ENCODE measurements at places on chromosomes 3 and 15.

- DNase-seq, result no peak
These were observed 53.9 kb upstream of the SLC9A9 start for GRCh38 chr3:143902210-143902609.

DNA sequence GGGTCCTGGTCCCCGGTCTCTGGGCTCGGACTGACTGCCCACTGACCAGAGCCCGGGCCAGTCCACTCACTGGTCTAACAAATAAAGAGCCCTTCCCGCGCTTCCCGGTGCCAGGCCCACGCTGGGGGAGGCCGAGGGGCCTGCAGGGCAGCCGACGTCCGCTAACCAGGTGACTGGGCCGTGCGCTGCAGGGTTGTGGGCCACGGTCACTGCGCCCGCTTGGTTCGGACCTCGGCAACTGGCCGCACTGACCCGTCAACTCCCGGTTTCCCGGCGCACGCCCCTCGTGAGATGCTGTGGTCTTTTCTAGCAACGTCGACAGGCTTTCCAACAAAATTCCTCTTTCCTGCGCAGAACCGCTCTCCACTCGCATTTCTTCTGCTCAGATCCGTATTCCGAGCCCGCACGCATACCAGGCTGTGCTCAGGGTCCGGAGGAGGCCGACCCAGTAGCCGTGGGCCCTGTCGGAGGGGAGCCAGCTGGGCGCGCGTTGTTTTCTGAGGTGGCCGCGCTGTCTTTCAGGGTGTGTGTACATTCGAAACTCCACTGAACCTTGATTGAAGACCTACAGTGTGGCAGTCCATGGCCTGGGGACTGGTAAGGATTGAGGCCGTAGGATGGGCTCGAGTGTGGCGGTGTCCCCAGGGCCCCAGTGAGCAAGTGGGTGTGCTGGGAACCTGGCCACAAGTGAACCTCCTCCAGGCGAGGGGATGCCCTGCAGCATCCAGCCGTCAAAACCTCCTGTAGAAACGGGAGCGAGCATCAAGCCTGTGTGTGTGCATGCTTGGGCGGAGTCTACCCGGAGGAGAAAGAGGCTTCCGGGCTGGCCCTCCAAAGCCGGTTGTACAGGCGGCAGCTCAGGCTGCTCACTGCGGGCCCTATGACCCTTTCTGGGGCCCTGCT lies 875 bp upstream of the NT5DC2 start:
- no peak for DNase-seq

DNA sequence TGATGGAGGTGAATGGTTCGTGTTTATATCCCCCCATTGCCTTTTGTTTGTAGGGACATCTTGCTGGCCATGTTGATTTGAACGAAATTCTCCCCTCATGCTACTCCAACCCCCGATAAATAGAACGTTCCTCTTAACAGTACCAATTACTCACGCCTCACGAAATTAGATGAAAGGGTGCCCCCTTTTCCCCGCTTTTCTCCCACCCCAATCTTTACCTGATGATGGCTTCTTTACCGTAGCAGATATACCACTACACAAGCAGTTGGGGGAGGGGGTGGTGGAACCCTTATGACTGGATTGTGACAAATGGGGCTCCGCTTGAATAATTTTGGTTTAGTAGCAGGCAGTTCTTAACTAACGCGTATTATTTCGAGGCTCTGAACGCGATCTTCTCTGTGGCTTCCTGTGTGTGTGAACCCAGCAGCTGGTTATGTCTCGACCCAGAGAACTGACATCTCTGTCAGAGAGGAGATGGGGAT lies 1.1 kb downstream of the PIAS1 start:
- DNase-seq, result peak; percentile 55

- DNase-seq, result no peak
These were observed 22.7 kb upstream of the PIAS1 start for GRCh38 chr15:68031404-68031803.

DNA sequence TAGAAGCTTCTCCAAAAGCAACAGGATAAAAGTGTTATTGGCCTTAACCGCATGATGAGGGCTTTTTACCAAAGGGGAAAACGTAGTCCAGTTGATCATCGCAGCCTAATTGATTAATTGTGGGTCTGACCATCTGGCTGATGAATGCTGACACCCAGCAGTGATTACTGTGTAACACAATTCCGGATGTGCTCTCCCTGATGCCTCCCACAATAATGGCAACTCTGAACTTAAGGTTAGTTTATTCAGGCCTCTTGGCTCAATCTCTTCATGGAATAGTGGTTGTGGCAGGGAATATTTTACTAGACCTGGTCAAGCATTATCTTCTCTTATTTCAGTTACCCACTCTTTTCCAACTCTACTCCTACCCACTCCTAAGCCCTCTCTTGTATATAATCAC lies 332.9 kb downstream of the TIGIT start:
- no peak for DNase-seq

- peak; percentile 53 for DNase-seq
These were observed 829 bp downstream of the SELENOT start for GRCh38 chr3:150603980-150604319.

All from kidney glomerular epithelial cell (primary cell).